T-helper 22 cell (primary cell): ENCODE measurements at places on chromosomes 16 and 17.

DNA sequence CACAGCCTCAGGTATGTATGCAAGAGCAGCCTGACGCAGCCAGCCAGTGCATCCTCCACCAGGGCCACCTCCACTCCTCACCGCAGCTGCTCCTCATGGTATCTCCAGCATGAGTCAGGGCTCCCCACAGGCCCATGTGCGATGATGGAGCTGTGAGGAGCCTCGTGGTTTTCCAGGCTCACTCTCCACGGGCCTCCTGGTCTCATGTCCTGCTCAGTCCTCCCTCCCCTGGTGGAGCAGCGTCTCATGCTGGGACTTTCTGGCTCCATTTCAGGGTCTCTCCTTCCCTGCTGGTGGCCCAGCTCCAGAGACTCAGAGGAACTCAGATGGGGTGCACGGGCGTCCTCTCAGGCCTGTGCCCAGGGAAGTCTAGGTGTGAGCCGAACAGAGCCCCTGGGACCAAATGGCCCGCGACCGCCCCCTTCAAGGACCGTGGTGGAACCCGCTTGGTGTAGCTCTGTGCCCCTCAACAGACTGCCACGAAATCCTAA lies 70.4 kb downstream of the METRNL start:
- no peak for DNase-seq

DNA sequence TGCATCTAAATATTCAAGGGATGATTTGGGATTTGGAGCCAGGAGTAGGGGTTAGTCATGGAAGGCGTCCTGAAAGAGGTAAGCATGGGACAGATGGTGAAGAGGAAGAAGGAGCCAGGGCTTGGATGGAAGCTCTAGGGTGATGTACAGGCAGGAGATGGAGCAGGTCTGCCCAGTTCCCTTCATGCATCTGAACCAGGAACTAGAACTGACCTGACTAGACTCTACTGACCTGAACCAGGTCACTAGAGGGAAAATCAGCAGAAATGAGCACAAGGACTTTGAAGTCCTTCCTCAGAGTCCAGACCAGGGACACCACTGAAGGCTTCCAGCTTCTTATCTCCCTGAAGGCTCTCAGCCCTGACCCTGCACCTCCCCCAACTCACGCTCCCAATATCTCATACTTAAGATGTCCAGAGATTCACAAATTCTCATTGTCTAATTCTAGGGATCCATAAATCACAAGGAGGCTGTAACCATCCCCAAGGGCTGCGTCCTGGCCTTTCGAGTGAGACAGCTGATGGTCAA lies 8.3 kb downstream of the GSDMA start:
- no peak for DNase-seq

DNA sequence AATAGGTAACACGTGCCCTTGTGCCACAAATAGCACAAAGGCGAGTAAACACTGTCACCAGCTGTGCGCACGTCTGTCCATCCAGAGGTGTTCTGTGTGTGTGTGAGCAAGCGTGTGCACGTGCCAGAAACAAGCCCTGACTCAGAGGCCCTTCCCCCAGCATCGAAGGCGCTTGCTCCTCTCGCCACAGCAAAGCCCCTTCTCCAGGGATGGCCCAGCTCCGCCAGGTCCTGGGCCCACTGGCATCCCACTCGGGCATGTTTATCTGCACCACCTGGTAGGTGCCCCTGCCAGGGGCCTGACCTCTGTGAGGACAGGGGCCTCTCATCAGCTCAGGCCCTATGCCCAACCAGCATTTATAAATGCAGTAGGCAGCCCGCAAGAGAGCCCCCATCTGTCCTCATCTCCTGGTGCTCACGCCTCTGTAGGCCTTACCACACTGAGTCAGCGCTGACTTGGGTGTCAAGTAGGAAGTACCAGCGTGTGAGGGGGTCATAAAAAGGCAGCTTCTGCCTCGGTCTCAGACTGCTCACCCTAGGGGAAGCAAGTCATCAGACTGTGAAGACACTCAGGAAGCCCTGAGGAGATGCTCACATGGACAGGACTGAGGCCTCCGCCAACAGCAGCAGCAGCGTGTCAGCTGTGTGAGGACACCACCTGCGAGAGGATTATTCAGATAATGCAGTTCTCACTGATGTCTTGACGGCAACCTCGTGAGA lies 10.8 kb downstream of the TMEM235 start:
- no peak for DNase-seq

DNA sequence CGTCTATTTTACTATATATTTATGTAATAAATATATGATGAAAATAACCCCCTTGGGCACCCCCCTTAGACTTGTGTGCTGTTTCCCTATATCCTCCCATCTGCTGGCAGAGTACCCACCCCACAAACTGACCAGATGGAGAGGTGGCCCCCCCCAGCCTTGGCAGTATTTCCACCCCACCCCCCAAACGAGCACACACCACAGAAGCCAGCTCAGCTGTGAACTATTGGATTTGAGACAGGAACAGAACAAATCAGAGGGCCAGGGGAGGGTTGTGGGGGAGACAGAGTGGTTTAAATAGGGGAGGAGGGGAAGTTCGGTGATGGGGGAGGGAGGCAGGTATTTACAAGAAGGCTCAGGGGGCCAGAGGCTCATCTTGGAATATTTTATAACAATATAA lies 7.8 kb downstream of the NR1D1 start:
- no peak for DNase-seq

DNA sequence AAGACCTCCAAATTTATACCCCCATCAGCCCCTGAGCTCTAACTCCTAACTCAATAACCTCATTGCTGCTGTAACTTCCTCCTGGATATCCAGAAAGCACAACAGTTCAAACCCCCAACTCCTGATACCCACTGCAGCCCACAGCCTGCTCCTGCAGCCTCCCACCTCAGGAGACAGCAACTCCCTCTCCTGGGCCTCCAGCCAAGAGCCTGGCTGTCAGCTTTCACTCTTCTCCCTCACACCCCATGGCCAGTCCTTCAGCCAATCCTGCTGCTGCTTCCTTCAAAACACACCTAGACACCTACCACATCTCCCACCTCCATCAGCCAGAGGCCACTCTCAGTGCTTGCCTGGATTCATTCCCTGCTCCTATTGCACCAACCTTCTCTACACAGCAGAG lies 5.4 kb downstream of the GINS2 start:
- no peak for DNase-seq
